Heart left ventricle (tissue), 16 donors: ENCODE measurements at places on chromosomes 7 and 10.
A peak's percentile ranks its signal among the peaks of the same experiment; 100 is the strongest.

GRCh38 chr7:129780257-129780973 lies 168.9 kb downstream of the NRF1 start:
- H3K27me3 ChIP-seq, result peaks cover 83% of the 10 kb centered on the region
- DNase-seq, result no peak
- peak overlapping the region; percentile 40 for H3K4me3 ChIP-seq
- H3K36me3 ChIP-seq, result no peaks in the 10 kb centered on the region

- peak overlapping the region; percentile 58 for H3K4me3 ChIP-seq
- no peaks in the 10 kb centered on the region for H3K36me3 ChIP-seq
- no peak for DNase-seq
- H3K27me3 ChIP-seq, result peaks cover 25% of the 10 kb centered on the region
- H3K4me1 ChIP-seq, result peaks cover 4% of the 10 kb centered on the region
- peak overlapping the region; percentile 53 for H3K27ac ChIP-seq
Observed at GRCh38 chr7:30683816-30684215, 1.6 kb upstream of the CRHR2 start.

- no peak overlapping the region for H3K27ac ChIP-seq
- no peaks in the 10 kb centered on the region for H3K4me1 ChIP-seq
- no peak for DNase-seq
- H3K27me3 ChIP-seq, result no peaks in the 10 kb centered on the region
- no peaks in the 10 kb centered on the region for H3K36me3 ChIP-seq
Observed at GRCh38 chr10:34206078-34206934, 608.8 kb downstream of the PARD3 start.

GRCh38 chr7:15737601-15738000 lies 51.1 kb upstream of the MEOX2 start:
- DNase-seq, result no peak
- H3K27me3 ChIP-seq, result no peaks in the 10 kb centered on the region
- no peak overlapping the region for H3K27ac ChIP-seq
- no peaks in the 10 kb centered on the region for H3K36me3 ChIP-seq
- no peak overlapping the region for H3K4me3 ChIP-seq

DNA sequence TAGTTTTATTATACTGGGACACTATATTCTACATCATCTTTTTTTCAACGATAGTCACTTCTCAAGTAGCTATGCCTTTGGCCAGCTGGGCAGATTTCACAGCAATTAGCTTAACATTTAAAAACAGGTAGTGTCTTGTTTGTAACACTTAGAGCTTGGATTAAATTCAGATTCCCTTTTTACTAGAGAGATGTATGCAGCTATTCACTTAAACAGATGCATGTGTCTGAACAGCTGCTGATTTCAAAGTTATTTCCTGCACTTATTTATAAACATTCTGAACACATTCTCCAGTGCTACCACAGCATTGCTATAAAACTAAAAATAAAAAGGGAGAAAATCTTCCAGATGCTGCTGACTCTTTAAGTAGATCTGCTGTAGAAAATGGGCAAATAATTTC lies 637.2 kb downstream of the POM121L12 start:
- no peaks in the 10 kb centered on the region for H3K36me3 ChIP-seq
- no peaks in the 10 kb centered on the region for H3K4me1 ChIP-seq
- no peak overlapping the region for H3K27ac ChIP-seq
- DNase-seq, result no peak
- H3K4me3 ChIP-seq, result no peak overlapping the region
- H3K27me3 ChIP-seq, result no peaks in the 10 kb centered on the region

DNA sequence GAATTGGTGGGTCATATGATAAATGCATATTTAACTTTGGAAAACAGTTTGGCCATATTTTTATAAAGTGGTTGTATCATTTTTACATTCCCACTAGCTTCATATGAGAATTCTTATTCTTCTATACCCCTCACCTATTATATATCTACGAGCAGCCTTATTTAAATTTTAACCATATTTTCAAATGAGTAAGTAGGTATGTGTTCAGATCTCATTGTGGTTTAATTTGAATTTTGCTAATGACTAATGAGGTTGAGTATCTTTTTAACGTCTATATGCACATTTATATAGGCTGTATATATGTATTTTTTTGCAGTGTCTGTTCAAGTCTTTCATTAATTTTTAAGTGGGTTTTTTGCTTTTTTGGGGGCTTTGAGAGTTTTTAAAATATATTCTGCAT lies 14.2 kb downstream of the RAB18 start:
- no peak overlapping the region for H3K4me3 ChIP-seq
- H3K27ac ChIP-seq, result no peak overlapping the region
- no peaks in the 10 kb centered on the region for H3K27me3 ChIP-seq
- H3K4me1 ChIP-seq, result no peaks in the 10 kb centered on the region

DNA sequence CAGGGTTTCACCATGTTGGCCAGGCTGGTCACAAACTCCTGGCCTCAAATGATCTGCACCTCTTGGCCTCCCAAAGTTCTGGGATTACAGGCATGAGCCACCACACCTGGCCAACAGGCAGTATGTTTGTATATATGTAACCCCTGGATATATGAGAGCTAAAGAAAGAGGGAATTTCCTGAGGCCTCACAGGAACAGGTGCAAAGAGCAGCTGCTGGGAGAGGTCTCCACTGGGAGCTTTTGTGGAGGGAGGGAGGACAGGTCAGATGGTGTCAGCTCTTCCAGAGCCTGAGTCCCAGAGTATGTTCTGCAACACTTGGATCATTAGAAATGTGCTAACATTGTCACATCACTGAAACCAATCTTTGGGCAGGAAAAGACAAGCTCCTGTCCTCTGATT lies 110.1 kb upstream of the KIF5B start:
- H3K36me3 ChIP-seq, result no peaks in the 10 kb centered on the region
- no peak overlapping the region for H3K4me3 ChIP-seq
- no peak for DNase-seq
- no peaks in the 10 kb centered on the region for H3K27me3 ChIP-seq
- no peak overlapping the region for H3K27ac ChIP-seq

- peaks cover 16% of the 10 kb centered on the region for H3K4me1 ChIP-seq
- no peak for DNase-seq
- H3K27ac ChIP-seq, result no peak overlapping the region
- H3K36me3 ChIP-seq, result peaks cover 3% of the 10 kb centered on the region
- H3K4me3 ChIP-seq, result no peak overlapping the region
- H3K27me3 ChIP-seq, result no peaks in the 10 kb centered on the region
Observed at GRCh38 chr10:129531195-129531968, 64.3 kb downstream of the MGMT start.

DNA sequence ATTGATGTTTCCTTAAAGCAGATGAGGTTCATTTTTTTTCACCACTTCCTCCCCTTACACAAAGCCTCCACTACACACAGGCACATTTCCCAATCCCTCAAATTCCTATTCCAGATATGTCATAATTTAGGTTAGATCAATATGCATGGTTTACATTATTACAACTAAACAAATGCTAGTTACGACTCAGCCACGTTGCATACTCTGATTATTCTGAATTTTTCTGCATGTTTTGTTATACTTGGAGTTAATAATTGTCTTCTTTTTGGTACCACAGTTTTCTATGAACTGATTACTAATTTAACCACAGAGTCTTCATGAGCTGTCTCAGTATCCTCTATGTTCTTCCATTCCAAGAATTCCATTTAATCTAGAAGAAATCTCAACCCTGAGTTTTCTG lies 4.4 kb upstream of the BICC1 start:
- H3K4me3 ChIP-seq, result no peak overlapping the region
- H3K27me3 ChIP-seq, result no peaks in the 10 kb centered on the region
- DNase-seq, result no peak

GRCh38 chr10:34343764-34344163 lies 471.3 kb downstream of the PARD3 start:
- no peaks in the 10 kb centered on the region for H3K27me3 ChIP-seq
- H3K4me1 ChIP-seq, result peaks cover 23% of the 10 kb centered on the region
- H3K27ac ChIP-seq, result no peak overlapping the region
- H3K36me3 ChIP-seq, result no peaks in the 10 kb centered on the region
- no peak overlapping the region for H3K4me3 ChIP-seq

DNA sequence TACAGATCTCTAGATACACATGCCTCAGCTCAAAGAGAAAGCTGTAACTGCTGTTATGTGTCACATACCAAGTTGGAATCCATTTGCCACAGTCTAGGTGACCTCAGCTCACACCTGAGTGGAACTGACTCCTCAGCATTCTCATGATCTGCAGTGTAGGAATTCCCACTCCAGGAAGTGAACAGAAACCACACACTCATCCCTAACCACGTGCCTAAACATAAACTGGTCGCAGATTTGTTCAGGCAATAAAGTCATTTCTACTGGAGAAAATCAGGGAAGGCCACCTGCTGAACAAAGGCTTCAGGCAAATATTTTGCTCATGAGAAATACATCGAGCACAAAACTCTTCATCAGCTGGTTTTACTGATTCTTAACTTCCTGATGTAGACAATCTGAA lies 23.0 kb upstream of the ZMYND11 start:
- H3K27ac ChIP-seq, result no peak overlapping the region
- no peak for DNase-seq
- H3K27me3 ChIP-seq, result no peaks in the 10 kb centered on the region
- no peak overlapping the region for H3K4me3 ChIP-seq

- no peak overlapping the region for H3K4me3 ChIP-seq
- no peak overlapping the region for H3K27ac ChIP-seq
- DNase-seq, result no peak
- H3K27me3 ChIP-seq, result no peaks in the 10 kb centered on the region
- H3K4me1 ChIP-seq, result no peaks in the 10 kb centered on the region
Observed at GRCh38 chr10:91000470-91000869, 79.6 kb upstream of the ANKRD1 start.

GRCh38 chr7:15015545-15016314 lies 113.2 kb upstream of the DGKB start:
- H3K27ac ChIP-seq, result peak overlapping the region; percentile 67
- no peaks in the 10 kb centered on the region for H3K4me1 ChIP-seq
- H3K27me3 ChIP-seq, result no peaks in the 10 kb centered on the region
- H3K36me3 ChIP-seq, result no peaks in the 10 kb centered on the region
- peak overlapping the region; percentile 30 for H3K4me3 ChIP-seq
- peak; percentile 33 for DNase-seq

DNA sequence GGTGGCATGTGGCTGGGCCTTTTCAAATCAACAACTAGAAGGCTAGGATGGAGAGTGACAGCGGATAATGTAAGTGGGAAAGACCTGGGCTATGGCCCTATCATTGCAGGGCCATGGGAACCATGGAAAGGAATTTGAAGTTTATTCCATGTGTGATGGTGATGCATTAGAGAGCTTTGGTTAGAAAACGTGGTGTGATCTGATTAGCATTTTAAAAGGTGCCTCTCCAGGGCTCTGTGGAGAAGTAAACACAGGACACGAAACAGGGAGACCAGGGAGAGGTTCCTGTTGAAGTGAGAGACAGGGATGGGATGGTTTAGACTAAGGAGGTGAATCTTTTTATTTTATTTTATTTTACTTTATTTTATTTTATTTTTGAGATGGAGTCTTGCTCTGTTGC lies 749.5 kb downstream of the GATA3 start:
- DNase-seq, result no peak
- H3K27ac ChIP-seq, result no peak overlapping the region
- H3K4me3 ChIP-seq, result no peak overlapping the region
- no peaks in the 10 kb centered on the region for H3K36me3 ChIP-seq

DNA sequence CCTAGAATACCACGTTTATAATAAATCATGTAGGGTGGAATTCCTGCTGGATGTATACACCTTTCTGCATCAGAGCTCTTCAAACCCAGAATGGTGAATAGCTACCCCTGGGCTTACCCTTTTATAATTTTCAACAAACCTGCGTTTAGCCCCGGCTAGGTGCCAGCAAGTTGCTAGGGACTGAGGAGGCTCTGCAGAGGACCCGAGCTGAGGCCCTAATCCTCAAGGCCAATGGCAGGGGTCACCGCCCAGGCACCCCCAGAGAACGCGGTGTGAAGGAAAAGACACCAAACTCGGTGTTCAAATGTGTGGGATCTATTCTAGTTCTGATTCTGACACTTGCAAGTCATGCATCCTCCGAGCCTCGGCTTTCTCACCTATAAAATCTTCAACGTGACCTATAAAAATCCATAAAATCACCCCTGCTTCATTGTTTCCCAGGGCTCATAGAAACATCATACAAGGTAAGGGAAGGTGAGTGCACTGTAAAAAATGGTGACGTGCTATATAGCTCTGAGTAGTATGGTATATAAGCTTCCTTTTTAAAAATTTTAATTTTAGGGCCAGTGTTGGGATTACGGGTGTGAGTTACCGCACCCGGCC lies 2.5 kb upstream of the ANXA11 start:
- no peaks in the 10 kb centered on the region for H3K27me3 ChIP-seq
- H3K4me1 ChIP-seq, result peaks cover 38% of the 10 kb centered on the region
- DNase-seq, result no peak
- no peaks in the 10 kb centered on the region for H3K36me3 ChIP-seq
- H3K4me3 ChIP-seq, result peak overlapping the region; percentile 59
- H3K27ac ChIP-seq, result peak overlapping the region; percentile 99

DNA sequence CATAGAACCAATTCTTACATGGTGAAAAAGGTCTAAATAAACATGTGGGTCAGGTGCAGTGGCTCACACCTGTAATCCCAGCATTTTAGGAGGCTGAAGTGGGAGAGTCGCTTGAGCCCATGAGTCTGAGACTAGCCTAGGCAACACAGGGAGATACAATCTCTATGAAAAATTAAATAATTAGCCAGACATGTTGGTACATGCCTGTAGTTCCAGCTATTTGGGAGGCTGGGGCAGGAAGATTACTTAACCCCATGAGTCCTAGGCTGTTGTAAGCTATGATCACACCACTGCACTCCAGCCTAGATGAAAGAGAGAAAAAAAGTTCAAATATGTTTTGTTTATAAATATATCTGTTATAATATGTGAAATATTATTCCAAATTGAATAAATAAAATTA lies 643.6 kb downstream of the IPMK start:
- no peaks in the 10 kb centered on the region for H3K27me3 ChIP-seq
- DNase-seq, result no peak
- H3K4me3 ChIP-seq, result no peak overlapping the region

GRCh38 chr10:118047157-118047719 lies 497 bp upstream of the RAB11FIP2 start:
- H3K4me3 ChIP-seq, result peak overlapping the region; percentile 69
- peak overlapping the region; percentile 94 for H3K27ac ChIP-seq
- H3K36me3 ChIP-seq, result no peaks in the 10 kb centered on the region
- peaks cover 37% of the 10 kb centered on the region for H3K4me1 ChIP-seq
- peak; percentile 44 for DNase-seq

DNA sequence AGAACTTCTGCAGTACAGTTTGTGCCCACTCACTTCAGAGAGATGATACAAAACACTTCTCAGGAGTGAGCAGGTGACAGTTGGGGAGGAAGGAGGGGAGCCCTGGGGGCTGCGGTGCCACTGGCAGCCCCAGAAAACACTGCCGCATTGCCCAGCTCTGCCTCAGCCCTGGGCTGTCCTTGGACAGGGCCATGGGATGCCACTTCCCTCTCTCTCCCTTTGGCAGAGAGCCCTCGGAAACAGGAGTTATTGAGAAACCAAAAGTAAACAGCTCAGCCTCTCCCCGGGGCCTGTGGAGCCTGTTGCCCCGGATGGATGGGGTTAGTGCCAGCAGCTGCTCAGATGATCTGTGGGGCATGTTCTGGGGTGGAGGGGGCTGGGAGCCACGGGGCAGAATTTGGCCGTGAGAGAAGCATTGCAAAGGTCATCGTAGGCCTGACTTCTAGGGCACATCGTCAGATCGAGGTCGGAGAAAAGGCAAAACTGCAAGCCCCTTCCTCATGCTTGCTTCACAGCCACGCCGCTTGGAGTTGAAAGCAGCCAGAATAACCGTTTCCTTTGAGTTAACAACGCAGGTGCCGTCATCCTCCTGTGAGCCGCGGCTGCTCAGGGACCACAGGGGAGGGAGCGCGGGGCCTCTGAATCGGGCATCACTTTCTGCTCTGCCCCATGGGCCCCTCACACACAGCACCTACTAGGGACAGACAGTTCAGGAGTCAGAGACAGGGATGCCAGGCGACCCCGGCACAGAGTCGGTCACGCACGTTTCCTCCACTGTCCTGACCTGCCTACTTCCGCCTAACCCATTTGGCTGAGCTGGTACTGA lies 256.4 kb downstream of the CAMK1D start:
- H3K27ac ChIP-seq, result no peak overlapping the region
- H3K4me3 ChIP-seq, result no peak overlapping the region
- peak; percentile 54 for DNase-seq
- H3K4me1 ChIP-seq, result no peaks in the 10 kb centered on the region
- H3K36me3 ChIP-seq, result no peaks in the 10 kb centered on the region
